Endothelial cell of coronary artery (primary cell): ENCODE measurements at places on chromosomes 7 and 10. TPM values are rescaled to one million over a fixed set of nuclear protein-coding genes. Genes with fewer than 3 reads are reported as not detected.

Gene NEUROG3
- not detected in 2 replicates for total RNA-seq

Gene HOGA1
- 0.09 and 0.18 TPM in 2 replicates for total RNA-seq

Gene FGFBP3
- 0.09 and 0.19 TPM in 2 replicates for total RNA-seq

Gene CBLL1
- total RNA-seq = 13.1 and 14.1 TPM in 2 replicates

Gene DNA2
- 5.3 and 9.6 TPM in 2 replicates for total RNA-seq

Gene PLEKHS1
- total RNA-seq = not detected in 2 replicates

Gene LRRC18
- not detected in 2 replicates for total RNA-seq

Gene NKX2-3
- total RNA-seq = not detected in 2 replicates

Gene TAS2R5
- 0.81 and 0.94 TPM in 2 replicates for total RNA-seq

Gene C7orf57
- 0.09 TPM in 1 of 2 replicates, not detected in the other for total RNA-seq

Gene ZNF804B
- under 0.01 TPM in 1 of 2 replicates, not detected in the other for total RNA-seq

Gene CUZD1
- total RNA-seq = 0.54 and 1.0 TPM in 2 replicates

Gene PRLHR
- total RNA-seq = not detected in 2 replicates

Gene HOXA3
- 0.63 and 0.75 TPM in 2 replicates for total RNA-seq

Gene CPEB3
- total RNA-seq = 0.81 and 0.94 TPM in 2 replicates

Gene RASA4B
- total RNA-seq = 1.5 and 2.1 TPM in 2 replicates

Gene ANKRD30A
- not detected in 2 replicates for total RNA-seq

Gene TYW1B
- total RNA-seq = 4.8 and 9.4 TPM in 2 replicates

Gene CCDC7
- 5.8 and 12.5 TPM in 2 replicates for total RNA-seq

Gene CNOT4
- total RNA-seq = 7.4 and 10.7 TPM in 2 replicates
